ENCODE measurements at places on chromosomes 6 and 20.
A peak's percentile ranks its signal among the peaks of the same experiment; 100 is the strongest.

- DNase-seq = peak; percentile 90
Observed at GRCh38 chr20:20083807-20084206, 31.5 kb downstream of the CFAP61 start.

DNA sequence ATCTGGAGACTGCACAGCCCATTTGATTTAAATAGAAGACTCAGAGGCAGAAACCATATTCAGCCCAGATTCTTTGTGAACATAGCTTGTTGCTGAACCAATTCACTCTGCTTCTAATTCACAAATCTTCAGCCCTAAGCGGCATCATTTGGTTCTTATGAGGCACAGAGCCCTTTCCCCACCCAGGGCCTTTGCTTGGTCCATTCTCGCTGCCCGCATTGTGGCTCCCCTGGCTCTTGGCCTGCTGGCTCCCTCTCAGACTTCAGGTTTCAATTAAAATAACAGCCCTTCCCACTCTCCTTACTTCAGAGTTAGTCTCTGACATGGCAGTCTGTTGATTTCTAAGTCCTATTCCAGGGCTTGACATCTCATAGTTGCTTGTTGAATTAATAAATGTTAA is 9.4 kb upstream of the TMEM14A start:
- DNase-seq = no peak

DNA sequence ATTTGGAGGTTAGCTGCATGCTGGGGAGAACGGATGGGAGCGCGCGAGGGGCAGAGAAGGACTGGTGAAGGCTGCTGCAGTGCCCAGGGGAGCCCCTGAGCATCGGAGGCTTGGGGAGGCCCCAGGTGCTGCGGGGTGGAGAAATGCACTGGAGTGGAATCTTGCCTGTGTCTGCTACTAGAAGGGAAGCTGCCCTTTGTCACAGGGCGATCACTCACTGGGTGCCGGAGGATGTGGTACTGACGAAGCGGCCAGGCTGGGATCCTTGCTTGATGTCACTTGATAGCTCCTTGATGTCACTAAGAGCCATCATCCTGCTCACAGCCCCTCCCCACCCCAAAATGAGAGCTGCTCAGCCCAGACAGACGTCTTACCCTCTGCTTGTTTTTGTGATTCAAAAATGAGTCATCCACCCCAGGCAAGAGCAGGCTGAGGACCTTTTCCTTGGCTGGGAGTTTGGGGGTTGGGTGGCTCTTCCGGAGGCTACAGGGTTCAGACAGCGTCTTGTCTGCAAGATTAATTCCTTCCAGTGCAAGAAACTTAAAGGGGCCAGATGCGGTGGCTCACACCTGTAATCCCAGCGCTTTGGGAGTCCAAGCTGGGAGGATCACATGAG is 62.6 kb upstream of the PMEPA1 start:
- DNase-seq = no peak

DNA sequence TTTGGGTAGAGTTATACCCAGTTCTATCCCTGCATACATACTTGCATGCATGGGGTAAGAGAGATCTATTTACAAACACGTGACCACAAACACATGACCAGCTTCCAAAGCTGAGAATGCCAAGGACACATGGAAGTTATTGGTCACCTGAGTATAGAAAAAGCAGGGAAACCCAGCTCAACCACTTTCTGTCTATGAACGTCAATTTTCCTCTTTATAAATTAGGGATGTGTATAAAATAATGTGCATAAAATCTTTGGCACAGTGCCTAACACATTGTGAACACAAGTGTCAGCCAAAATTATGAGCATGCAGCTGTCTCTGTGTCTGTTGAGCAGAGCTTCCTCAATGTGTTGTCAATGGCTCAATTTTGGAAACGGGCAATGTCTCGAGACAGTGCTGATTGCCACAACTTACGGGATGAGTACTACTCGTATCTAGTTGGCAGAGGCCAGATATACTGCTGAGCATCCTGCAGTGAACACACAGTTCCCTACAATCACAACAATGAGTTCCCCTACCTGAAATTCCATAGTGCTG is 44.9 kb downstream of the TPD52L1 start:
- DNase-seq = no peak

DNA sequence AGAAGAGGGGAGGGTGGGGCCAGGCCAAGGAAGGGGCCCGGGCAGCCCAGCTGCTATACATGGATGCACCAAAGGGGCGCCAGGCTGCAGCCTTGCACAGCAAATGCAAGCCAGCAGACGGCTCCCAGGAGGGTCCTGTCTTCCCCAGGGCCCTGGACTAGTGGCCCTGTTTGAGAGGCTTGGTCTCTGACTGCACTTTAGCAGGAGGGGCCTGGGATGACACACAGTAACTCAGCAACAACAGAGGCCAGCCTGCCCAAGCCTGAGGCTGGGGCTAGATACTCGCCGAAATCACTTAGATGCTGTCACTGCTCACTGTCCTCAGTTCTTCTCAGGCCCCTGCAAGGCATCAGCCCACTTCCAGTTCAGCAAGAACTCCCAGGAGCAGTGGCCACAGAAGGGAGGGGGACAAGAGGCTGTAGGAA is 73.5 kb downstream of the TRAM2 start:
- peak; percentile 13 for DNase-seq

GRCh38 chr20:61753316-61753942 is 312.3 kb downstream of the TAF4 start:
- no peak for DNase-seq

GRCh38 chr20:41177636-41178035 is 40.3 kb downstream of the PLCG1 start:
- no peak for DNase-seq

- DNase-seq = no peak
Observed at GRCh38 chr6:48417927-48418326, 306.9 kb upstream of the PTCHD4 start.

GRCh38 chr20:35005463-35005961 is 49.8 kb downstream of the MYH7B start:
- no peak for DNase-seq

DNA sequence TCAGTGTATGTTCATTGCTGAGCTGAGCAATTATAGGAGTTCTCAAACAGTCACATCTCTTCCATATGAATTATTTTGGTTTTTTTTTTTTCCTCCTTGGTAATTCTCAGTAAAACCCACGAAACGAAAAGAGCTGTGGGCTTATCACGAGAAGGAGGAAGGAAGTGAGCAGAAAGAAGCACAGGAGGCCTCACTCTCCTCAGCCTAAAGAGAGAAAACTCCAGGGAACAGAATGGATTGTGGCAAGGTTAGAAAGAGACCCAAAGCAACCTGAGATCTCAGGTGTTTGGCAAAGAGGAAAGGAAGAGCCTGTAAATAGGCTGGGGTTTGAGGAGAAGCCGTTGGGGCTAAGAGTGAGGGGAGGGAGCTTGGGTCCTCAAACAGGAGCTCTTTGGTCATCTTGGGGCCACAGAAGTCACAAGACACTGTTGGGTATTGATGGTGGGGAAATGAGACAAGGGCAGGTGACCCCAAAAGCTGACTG is 67.8 kb upstream of the CITED2 start:
- DNase-seq = no peak

- DNase-seq = no peak
Observed at GRCh38 chr6:5850848-5851255, 155.9 kb downstream of the NRN1 start.

GRCh38 chr20:7710440-7710839 is 229.8 kb downstream of the HAO1 start:
- DNase-seq = no peak

DNA sequence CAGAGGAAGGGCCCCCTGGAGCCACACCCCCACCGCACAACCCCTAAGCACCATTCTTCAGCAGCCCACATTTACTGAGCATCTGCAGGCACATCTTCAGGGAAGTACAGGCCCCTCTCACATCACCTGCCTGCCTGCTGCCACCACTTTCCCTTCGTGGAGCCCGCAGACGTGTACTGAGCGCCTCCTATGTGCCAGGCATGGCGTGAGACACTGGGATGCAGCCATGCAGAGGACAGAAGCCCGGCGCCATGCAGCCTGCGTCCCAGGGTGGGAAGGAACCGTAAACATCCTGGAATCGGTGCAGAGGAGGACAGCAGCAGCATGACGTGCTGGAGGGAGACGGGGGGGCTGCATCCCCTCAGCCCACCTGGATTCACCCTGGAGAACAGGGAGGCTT is 78.1 kb downstream of the GRM4 start:
- no peak for DNase-seq

DNA sequence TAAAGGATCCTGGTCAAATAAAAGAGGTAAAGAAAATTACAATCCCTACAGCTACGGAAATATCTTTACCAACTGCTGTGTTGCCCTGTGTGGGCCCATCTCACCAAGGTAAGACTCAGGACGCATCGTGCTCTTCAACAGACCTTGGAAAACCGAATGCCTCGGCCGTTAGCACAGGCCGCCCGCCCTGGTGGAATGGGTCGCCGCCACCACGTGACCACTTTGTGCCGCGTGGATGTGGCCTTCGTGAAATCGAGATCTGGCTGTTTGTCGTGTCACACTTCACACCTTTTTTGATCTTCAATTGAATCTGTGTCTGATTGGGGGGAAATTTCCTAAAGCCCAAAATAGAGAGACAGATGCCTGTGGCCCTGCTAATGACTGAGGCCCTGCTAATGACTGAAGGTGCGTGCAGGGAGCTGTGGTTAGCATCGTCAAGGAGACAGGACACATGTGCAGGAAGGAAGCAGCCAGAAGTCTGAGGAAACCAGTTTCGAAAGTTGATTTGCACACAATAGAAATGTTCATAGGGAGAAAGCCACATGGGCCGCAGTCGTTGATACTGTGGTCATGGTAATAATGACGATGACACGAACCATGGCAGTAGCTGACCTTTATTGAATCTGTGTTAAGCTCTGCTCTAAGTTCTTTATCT is 175.7 kb upstream of the SNX9 start:
- no peak for DNase-seq

DNA sequence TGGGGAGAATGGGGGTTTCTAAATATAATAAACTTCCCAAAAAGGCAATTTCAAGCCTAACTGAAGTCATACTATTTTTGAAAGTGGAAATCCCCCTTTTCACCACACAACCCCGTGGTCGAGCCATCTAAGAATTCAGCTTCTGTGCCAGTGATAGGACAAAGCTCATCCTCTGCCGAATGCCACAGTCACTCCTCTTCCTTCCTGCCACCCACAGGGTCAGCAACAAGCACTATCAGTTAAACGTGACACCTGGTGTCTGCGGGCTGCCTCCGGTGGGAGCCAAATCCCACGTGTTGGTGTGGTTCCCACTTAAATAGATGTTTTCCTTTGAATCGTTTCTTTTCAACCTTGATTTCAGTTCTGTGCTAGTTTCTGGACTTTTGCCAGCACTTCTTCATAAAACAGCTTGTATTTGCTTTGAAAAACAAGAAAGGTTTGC is 60.7 kb downstream of the TNFAIP3 start:
- DNase-seq = no peak

GRCh38 chr6:40252531-40253258 is 318.4 kb upstream of the MOCS1 start:
- DNase-seq = no peak

DNA sequence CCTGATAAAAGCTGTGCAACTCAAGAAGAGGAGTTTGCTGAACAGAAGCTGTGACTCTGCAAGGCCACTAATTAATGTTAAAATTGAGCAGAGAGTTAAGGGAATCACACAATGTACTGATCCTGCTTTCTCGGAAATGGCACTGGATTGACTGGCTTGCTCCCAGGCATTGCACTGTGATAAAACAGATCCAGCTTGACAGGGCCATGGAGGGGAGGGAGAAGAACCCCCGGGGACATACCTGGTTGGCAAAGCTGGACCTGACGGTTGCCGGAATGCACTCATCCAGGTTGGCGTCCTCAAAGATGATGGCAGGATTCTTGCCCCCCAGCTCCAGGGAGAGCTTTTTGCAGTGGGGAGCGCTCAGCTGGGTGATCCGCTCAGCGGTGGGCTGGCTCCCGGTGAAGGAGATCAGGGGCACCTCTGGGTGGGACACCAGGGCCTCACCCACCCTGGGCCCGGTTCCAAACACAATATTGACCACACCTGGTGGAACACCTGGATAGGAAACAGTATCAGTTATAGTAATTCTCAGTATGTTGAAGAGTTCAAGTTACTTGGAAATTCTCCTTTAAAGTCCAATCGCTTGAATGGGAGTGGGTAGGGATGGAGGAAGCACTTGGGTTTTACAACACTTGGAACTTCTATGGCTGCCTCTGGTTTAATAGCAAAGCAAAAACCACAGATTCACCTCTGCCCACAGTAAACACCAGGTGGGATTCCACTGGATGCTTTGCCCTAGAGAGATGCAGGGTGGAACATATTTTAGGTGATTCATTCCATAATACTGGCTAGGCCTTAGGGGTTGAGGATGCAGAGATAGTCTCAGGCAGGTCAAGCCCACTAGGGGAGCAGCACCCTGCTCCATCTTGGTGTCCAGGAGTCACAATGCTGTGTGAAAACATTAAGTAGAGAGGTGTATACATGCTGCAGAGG is 17.1 kb downstream of the ALDH8A1 start:
- no peak for DNase-seq

- DNase-seq = no peak
Observed at GRCh38 chr6:112298816-112299281, 44.5 kb upstream of the LAMA4 start.

GRCh38 chr20:35134472-35134871 is 12.7 kb downstream of the EDEM2 start:
- DNase-seq = no peak

DNA sequence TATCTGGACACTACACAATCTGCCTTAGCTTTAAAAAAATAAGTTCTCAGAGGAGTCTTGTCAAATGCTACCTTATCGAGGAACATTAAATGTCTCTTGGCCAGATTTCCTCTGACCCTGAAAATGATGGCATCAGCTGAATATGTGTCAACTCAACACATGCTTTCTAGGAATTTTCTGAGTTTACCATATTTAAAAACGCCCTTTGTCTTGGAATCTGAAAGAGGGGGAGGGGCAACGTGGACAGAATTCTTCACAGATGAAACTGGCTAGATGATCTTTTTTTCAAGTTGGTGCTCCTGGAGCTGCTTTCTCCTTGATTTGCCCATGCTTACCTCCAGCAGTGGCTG is 5.1 kb downstream of the SOX4 start:
- DNase-seq = no peak

DNA sequence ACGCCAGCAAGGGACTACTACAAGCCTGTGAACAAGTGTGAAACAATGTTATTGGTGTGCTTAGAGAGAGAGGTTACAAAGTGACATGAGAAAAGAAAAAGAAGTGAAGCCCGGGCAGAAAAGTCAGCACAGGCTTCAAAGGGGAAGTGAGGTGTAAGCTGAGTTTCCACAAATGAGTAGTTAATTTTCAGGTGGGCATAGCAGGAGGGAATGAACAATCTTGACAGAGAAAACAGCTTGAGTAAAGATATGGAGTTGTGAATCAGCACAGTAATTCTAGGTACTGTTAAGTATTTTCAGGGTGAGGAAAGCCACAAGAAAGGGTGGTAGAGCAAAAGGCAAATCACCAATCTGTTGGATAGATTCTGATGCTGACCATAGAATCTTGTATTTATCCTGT is 4.3 kb downstream of the KCNQ5 start:
- no peak for DNase-seq

- no peak for DNase-seq
Observed at GRCh38 chr6:152129691-152130151, 322.2 kb downstream of the ESR1 start.

DNA sequence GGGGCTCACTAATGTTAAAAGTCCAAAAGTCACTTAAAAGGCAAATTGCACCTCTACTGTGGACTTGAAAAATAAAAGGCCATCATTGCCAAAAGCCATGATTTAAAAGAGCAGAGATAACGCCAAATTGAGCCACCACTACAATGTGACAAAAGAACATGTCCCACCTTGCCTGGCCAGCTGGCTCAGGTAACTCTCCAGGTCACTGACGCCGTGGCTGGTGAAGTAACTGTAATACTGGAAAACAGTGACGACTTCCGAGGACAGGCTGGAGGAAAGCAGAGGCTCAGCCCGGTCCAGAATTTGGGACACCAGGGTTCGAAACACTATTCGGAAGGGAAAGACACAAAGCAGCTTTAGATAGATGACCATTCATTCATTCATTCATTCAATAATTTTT is 29.3 kb upstream of the ARMH2 start:
- DNase-seq = no peak

Data from DMS 273 treated with DMSO at 0.1 percent for 48 hours (cell line).